ENCODE measurements at places on chromosomes 3 and 15.

- DNase-seq: no peak
- no peaks in the 10 kb centered on the region for H3K27me3 ChIP-seq
- no peaks in the 10 kb centered on the region for H3K4me1 ChIP-seq
- H3K36me3 ChIP-seq: peaks cover 13% of the 10 kb centered on the region
- no peak overlapping the region for H3K4me3 ChIP-seq
These were observed 19.1 kb upstream of the RPL22L1 start for GRCh38 chr3:170889132-170889531.

GRCh38 chr15:93270937-93271467 lies 182.0 kb upstream of the RGMA start:
- H3K27ac ChIP-seq: no peak overlapping the region
- H3K27me3 ChIP-seq: peaks cover 7% of the 10 kb centered on the region
- no peak for DNase-seq
- H3K36me3 ChIP-seq: no peaks in the 10 kb centered on the region
- H3K4me3 ChIP-seq: no peak overlapping the region
- H3K4me1 ChIP-seq: no peaks in the 10 kb centered on the region

DNA sequence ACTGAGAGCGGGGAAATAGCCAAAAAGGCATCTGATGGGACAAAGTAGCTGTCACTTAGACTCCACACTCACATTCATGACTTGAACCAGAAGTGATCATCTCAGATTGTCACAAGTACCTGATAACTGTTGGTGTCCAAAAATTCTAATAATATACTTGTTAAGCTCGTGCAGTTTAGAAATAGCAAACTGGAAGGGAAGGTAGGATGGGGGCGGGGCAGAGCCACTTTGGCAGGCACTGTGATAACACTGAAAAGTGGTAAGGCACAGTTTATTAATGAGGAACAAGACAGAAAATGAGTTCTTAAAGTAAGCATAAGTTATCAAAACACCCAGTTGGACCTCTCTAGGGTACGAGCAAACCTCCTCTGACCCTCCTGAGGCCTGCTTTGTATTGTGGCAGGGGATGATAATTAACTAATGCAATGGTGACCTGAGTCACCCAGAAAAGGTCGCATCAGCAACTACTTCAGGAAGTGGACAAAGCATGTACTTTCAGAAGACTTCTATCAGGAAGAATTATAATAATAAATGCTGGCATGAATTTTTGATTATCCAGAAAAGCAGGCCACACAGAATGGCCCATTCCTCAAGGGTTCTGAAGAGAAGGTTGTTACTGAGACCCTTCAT lies 54.4 kb downstream of the ADCY5 start:
- no peak overlapping the region for H3K4me3 ChIP-seq
- H3K36me3 ChIP-seq: no peaks in the 10 kb centered on the region
- H3K4me1 ChIP-seq: no peaks in the 10 kb centered on the region

DNA sequence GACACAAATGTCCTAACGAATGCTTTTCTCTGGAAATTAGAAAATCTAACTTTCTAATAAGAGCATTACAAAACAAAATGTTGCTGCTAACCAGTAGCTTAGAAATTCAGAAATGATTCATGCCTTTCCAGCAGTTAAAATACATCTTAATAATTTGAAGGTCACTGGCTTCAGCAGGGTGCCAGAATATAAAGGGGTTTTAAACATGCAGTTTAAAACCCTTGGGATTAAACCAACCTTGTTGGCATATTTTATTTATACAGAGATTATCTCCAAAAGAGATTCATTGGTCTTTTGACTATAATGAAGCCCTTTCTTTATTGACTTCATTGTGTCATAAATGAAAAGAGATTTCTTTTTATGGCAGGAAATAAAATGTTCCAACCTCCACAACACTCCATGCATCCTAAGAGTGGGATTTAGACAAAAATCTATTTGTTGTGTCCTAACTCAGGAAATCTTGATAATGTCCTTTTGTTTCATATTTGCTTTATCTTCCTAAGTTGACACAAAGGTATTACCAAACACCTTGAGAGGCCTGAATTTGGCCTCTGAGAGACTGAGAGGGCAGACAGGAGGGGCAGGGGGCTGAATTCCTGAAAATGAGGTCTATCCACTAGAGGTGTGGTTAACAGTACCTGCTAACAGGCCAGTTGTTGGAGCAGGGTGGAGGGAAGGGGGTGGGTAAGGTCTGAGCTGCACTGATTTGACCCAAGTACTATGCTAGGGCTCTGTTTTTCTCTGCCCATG lies 124.4 kb downstream of the FEZF2 start:
- H3K36me3 ChIP-seq: no peaks in the 10 kb centered on the region
- DNase-seq: no peak
- H3K27me3 ChIP-seq: no peaks in the 10 kb centered on the region
- H3K4me1 ChIP-seq: no peaks in the 10 kb centered on the region
- no peak overlapping the region for H3K27ac ChIP-seq

GRCh38 chr3:58052373-58053273 lies 44.4 kb downstream of the FLNB start:
- no peak for DNase-seq
- peaks cover 27% of the 10 kb centered on the region for H3K4me1 ChIP-seq
- no peak overlapping the region for H3K27ac ChIP-seq
- H3K36me3 ChIP-seq: peaks cover 6% of the 10 kb centered on the region
- H3K27me3 ChIP-seq: no peaks in the 10 kb centered on the region

DNA sequence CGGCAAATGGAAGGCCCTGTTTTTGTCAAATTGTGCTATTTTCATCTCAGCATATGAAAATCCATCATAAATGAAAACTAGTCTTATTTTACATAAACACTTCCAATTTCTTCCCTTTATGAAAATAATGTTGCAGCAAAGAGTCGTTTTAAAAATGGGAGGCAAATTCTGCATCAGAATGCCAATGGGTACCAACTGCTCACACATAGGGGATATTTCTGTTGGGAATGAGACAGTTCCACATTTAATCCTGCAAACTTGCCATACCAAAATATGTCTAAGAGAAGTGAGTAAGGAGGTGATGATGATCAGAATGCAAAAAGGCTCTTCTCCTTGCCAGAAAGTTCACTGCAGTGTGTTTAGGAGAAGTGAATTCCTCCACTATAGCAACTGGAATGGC lies 391.7 kb downstream of the CACNA2D3 start:
- no peaks in the 10 kb centered on the region for H3K27me3 ChIP-seq
- H3K27ac ChIP-seq: no peak overlapping the region

- no peak overlapping the region for H3K27ac ChIP-seq
- H3K4me1 ChIP-seq: peaks cover 41% of the 10 kb centered on the region
- DNase-seq: no peak
- H3K27me3 ChIP-seq: peaks cover 3% of the 10 kb centered on the region
These were observed 46.5 kb upstream of the LIMD1 start for GRCh38 chr3:45547764-45548680.

DNA sequence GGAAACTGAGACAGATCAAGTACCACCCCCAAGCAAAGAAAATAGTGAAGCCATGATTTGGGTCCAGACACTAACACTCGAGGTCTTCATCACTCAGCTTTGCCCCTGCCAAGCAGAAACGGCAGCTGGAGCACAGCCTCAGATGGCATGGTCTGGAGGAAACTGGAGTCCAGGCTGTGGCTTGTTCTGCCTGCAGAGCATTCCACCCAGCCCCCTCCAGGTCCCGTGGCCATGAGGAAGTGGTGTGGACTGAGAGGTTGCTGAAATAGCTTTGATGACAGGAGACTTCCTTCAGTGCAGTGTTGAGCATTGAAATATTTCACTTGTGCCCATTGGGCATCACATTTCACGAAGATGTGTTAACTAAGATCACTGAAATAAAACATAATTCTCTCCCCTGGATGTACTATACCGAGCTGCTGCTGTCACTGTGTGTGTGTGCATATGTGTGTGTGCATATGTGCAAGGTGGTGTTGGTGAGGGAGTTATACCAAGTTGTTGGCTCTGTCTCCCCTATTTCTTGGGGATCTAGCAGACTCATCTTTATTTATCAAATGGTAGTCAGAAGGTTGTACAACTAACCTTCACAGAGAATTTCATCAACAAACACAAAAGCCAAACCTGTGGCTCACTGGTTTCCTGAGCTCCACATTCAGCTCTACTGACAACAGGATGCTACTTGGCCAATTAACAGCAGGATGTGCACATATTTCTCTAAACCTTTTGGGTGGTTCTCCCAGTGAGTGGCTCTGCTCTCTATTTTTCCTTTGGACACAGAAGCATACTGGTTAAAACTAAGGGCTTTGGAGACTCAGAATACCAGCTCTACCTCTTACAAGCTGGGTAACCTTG lies 660.1 kb upstream of the CFAP20DC start:
- H3K27ac ChIP-seq: no peak overlapping the region
- no peaks in the 10 kb centered on the region for H3K4me1 ChIP-seq
- DNase-seq: peak; percentile 13
- no peaks in the 10 kb centered on the region for H3K36me3 ChIP-seq
- H3K27me3 ChIP-seq: no peaks in the 10 kb centered on the region

GRCh38 chr3:132549890-132550578 lies 47.0 kb upstream of the ACKR4 start:
- no peaks in the 10 kb centered on the region for H3K27me3 ChIP-seq
- H3K27ac ChIP-seq: no peak overlapping the region
- H3K36me3 ChIP-seq: peaks cover 9% of the 10 kb centered on the region
- H3K4me1 ChIP-seq: peaks cover 14% of the 10 kb centered on the region
- no peak overlapping the region for H3K4me3 ChIP-seq
- no peak for DNase-seq

GRCh38 chr15:79078763-79079410 lies 11.7 kb downstream of the RASGRF1 start:
- H3K4me1 ChIP-seq: no peaks in the 10 kb centered on the region
- H3K27ac ChIP-seq: no peak overlapping the region
- H3K27me3 ChIP-seq: peaks cover 6% of the 10 kb centered on the region
- no peaks in the 10 kb centered on the region for H3K36me3 ChIP-seq
- no peak overlapping the region for H3K4me3 ChIP-seq

All from immature natural killer cell (primary cell).